ENCODE measurements at places on chromosomes 2 and 18. TPM values are rescaled to one million over a fixed set of nuclear protein-coding genes. Genes with fewer than 3 reads are reported as not detected.

CPLX4 gene
- total RNA-seq, result not detected

ADCYAP1 gene
- not detected for total RNA-seq

ST8SIA5 gene
- not detected for total RNA-seq

ANKRD23 gene
- 1.3 TPM for total RNA-seq

DSEL gene
- total RNA-seq, result 60.4 TPM
